ENCODE measurements at places on chromosomes 5 and 9.

DNA sequence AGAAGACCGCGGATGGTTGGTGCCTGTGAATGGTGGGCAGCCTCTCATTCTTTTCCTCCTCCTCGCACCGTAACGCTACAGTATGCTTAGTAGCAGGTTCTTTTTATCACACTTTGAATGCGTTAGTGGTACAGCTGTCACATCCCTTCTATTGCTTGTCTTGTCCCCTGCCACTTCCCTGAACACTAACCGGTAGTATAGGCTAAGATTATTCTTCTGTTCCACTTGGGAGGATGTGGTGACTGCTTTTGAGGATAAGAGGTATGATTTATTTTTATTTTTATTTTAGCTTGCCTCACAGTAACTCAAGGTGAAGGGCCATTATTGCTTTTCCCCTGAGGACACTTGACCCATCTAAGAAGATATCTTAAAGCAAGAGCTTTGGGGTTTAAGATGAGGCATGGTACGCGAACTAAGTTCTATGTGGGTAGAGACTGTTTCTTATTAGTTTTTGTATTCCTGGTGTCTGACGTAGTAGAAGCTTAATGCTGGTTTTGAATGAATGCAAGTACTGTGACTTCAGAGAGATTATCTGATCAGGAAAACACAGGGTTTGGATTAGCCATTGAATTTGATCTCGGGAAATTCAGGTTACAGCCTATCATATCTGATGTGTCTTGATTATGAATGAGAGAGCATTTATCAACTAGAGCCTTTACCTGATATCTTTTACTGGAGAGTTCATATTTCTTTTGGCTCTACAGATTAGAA lies 951 bp downstream of the UNC13B start:
- no peak for DNase-seq

DNA sequence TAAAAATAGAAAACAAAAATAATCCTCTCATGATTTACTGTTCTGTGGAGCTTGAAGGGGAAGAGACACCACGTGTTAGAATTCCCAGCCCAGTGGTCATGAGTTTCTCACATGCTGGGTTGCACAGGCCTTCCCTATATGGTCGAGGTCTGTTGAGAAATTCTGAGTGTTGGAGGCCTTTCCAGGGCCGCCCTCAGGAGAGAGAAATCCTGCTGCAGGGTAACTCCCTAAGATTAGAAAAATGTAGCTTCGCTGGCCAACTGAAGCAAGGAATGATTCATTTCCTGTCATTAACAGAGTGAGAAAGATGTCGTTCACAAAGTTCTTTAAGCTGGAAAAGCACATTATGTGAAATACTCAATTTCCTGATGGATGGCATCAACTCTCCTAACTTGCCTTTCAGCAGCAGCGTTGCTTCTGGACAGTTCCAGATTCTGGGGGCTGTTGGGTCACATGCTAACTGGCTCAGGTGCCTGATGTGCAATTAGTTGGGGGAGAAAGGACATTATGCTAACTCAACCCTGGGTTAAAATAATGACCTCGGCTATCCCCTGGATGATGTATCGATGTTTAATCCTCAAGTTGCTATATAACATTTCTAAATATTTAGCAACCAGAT lies 104.8 kb upstream of the CD180 start:
- no peak for DNase-seq

- no peak for DNase-seq
Observed at GRCh38 chr5:126847826-126848251, 70.9 kb downstream of the LMNB1 start.

- no peak for DNase-seq
Observed at GRCh38 chr5:133658327-133658726, 46.0 kb upstream of the FSTL4 start.

DNA sequence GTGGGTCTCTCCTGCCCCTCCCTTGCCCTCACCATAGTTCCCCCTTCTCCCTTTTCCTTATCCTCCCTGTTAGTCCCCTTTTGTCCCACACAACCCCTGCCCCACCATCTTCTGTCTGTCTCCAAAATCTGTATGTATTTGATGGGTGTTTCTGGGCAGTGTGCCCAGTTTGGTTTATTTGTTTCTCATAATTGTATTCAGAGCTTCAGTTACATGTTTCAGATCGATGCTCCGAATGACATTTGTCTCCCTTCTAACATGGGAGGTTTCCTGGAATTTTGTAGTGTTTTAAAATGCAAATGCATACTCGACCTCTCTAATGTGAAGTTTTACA lies 22.2 kb downstream of the FBXL7 start:
- DNase-seq, result no peak

- no peak for DNase-seq
Observed at GRCh38 chr9:133690081-133690561, 48.0 kb downstream of the SARDH start.

DNA sequence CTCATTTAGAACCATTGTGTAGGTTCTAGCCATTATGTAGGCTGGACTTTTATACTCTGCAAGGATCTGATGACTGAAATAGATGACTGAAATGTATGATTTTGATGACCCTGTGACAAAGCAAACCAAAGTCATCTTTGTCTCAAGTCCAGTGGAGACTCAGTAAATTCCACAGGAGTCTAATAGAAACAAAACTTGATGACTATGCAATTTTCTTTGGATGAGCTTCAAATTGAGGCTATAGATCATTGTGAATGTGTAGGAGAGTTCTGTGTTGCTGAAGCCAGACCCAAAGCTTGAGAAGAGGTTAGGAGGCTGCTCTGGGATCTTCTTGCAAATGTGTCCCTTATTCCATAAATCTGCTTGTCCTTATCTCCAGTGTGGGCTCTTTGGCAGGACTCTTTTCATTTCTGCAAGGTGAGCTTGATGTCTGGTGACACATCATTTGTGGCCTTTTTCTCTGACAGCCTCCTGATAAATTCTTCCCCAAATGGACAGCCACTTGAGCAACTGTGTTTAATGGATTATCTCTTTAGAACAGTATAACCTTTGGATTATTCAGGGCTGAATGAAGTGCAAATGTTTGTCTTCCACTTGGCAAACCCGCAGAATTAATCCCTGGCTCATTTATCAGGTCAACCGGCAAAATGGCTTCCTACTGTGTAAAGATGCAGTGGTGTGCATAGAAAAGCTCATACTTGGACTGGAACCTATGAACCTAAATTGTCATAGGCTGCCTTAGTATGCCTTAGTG lies 235.1 kb upstream of the ANKH start:
- no peak for DNase-seq

- peak; percentile 48 for DNase-seq
Observed at GRCh38 chr9:88578121-88579049, 43.4 kb downstream of the NXNL2 start.

GRCh38 chr9:34365282-34365681 lies 11.4 kb downstream of the MYORG start:
- DNase-seq, result no peak

DNA sequence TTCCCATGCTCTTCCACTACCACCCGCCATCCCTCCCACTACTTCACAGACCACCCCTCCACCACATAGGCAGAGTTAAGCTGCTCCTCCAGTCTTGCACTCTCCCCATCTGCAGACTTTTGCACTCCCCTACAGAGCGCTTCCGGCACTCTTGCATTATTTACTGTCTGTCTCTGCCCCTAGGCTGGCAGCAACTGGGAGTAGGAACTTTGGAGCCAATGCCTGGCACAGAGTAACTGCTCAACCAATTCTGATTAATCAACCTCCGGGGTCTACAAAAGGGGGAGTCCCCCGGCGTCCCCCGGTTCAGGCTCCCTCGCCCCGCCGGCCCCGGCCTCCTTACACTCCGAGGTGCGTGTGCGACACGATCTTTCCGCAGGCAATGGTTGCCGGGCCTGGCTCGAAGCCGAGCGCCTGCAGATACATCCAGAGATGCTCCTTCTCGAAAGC lies 498 bp downstream of the HAUS6 start:
- no peak for DNase-seq

DNA sequence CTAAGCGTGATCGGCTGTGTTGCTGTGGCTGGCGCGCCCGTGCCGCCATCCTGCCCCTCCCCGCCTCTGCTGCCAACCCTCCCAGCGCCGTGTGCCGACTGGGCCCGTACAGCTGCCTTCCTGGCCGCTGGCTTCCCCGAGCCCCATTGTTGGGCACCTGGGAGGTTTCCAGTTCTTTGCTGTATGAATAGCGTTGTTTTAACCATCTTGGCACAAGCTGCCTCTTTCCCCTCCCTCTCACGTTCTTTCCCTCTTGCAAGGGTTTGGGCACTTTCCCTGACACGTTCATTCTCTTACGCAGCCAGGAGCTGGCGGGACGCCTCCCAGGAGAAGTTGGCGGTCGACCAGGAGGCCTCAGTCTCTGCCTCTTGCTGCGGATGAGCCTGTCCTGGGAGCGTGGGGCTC lies 43.1 kb upstream of the RXRA start:
- no peak for DNase-seq
